ENCODE measurements at places on chromosomes 16 and 17.

GRCh38 chr16:35452471-35452870 is 1993.1 kb downstream of the TP53TG3F start:
- DNase-seq = no peak

DNA sequence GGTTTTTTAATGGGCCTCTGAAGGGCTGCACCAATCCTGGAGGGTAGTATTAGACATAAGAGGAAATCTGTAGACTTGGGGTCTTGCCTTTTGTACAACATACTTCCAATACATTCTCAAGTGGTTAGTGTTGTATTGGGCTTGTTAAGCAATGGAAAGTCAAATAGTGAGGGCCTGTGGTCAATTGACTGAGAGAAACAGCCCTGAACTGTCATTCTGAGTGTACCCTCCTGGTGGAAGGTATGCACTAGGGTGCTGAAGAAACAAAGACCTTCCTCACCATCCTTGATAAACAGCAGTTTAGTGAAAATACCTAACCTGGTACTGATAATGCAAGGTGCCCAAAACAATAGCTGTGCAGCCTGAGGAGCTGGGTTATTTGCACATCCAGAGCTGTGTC is 22.2 kb downstream of the OR2C1 start:
- DNase-seq = no peak

GRCh38 chr17:70011750-70012149 is 63.3 kb upstream of the KCNJ16 start:
- no peak for DNase-seq

DNA sequence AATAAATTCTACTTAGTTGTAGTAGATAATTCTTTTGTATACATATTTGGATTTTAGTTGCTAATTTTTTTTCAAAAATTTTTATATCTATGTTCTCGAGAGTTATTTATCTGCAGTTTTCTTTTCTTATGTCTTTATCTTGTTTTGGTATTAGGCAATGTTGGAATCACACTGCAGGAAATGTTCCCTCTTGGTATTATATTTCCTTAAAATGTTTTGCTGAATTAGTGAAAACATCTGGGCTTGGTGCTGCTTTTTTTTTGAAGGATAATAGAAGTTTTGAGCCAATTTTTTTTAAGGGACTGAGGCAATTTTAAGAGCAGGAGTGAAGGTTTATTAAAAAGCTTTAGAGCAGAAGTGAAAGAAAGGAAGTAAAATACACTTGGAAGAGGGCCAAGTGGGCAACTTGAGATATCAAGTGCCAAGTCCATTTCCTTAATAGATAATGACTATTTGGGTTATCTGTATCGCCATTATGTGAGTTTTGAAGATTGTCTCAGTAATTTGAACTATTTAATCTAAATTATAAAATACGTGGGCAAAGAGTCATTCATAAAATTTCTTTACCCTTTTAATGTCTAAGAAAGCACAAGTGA is 1390.1 kb upstream of the CDH8 start:
- DNase-seq = no peak

GRCh38 chr17:42246515-42246914 is 29.7 kb downstream of the STAT5B start:
- DNase-seq = no peak

- no peak for DNase-seq
Observed at GRCh38 chr17:16915752-16916556, 56.0 kb downstream of the TNFRSF13B start.

GRCh38 chr16:78563905-78564304 is 464.5 kb downstream of the WWOX start:
- no peak for DNase-seq

DNA sequence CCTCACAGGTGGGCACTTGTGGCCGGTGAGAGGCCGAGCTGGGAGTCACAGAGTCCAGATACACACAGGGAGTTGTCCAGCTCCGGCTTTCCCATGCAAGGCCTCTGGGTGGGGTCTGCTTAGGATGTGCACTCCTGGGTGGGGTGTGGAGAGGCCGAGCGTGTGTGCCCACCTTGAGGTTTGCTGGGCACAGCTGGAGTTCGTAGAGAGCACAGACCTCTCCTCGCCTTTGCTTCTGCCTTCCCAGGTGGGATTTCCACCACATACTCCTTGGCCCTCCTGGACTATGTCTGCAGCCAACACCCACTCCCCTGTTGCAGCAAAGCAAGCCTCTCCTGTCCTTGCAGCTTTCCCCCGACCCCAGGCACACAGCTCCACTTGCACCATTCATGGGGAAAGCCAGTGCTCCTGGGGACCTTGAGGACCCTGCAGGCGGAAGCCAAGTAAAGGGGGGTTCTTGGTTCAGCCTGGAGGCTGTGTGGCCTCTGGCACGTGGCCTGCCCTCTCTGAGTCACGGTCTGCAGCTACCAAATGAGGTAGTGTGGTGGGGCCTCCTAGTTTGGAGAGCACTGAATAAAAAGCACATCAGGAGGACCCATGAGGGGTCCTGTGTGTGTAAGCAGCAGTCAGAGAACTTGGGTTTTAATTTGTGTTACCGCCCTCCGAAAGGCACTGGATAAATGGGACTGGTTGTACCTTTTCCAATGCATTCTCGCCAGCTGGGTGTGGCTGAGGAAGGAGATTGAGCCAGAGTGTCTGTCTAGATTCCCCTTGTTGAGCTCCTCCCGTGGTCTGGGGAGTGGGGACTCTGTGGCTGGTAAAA is 31.5 kb downstream of the MPRIP start:
- DNase-seq = no peak

DNA sequence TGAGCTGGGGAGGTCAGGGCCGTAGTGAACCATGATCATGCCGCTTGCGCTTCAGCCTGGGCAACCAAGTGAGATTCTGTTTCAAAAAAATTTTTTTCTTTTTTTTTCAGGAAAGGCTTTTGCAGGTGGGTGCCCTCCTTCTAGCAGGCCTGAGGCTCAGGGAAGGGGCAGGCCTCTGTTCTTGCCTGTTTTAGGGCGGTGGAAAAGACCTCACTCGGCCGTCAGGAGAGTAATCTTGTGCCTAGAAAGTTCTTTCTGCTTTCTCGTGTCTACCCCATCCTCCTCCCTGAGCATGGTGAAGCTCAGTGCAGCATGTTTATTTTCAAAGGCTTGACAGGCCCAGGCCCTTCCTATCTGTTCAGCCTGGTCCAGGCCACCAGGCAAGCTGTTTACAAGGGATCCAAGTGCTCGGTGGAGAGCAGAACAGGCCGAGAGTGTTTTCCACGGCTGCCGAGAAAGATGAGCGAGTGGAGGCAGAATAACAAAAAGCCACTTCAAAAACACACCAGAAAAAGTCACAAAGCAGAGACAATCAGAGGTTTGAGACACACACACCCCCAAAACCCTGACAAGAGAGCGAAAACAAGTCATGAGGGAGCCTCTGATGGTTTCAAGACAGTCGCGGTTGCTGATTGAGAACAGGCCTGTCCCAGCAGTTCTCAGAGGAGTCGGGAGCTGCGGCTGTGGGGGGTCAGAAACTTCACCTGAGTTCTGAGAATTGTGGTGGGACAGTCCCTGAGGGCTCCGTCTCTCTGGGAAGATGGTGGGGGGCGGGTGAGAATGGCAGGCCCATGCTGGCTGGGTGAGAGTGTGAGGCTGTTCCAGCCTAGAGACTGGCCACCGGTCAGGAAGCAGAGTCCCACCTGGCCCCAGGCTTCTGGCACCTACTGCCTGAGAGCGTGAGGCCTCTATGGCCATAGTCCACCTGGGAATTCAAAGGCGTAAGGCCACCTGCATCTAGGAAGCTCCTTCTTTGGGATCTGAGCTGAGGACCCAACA is 37.5 kb upstream of the CCR7 start:
- no peak for DNase-seq

Measured in esophagus squamous epithelium (tissue), 5 donors.